ENCODE measurements at places on chromosomes 7 and 10.
A peak's percentile ranks its signal among the peaks of the same experiment; 100 is the strongest.

DNA sequence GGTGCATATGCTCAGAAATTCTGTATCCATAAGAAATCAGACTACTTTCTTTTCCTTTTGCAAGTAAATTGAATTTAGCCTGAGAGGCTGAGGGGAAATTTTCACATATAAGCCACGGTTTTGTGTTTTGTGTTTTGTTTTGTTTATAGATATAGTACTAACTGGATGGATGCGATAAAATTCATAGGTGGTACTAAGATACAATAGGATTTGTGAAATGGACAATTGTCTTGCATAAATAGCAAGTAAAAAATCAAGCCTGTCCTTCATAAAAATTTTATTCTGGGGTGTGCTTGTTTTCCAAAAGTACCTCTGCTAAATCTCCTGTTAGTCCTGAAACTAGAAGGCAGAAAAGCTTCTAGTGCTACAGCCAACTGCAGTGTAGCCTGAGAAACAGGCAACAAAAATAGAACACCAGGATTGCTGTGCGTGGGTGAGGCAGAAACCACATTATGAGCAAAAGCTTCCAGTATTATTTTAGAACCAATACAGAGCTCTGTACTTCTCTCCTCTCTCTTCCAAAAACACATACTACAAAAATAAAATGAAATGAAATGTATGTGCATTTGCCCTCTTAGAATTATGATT is 634 bp upstream of the HDAC9 start:
- no peak for DNase-seq

GRCh38 chr10:12195603-12196506 is at the start of the genes CDC123 and NUDT5:
Gene CDC123 (plus strand): TSS chr10:12196188. CDS start chr10:12196246, 58 bp downstream.
Gene NUDT5 (minus strand): TSS chr10:12195891. CDS start chr10:12186291, 9,600 bp downstream.
- peak; percentile 72 for DNase-seq

GRCh38 chr10:117363028-117363427 is 12.2 kb downstream of the PDZD8 start:
- DNase-seq, result no peak

GRCh38 chr10:132496360-132497062 is 41.1 kb upstream of the INPP5A start:
- no peak for DNase-seq

- no peak for DNase-seq
Observed at GRCh38 chr10:32326119-32326518, 20.8 kb downstream of the EPC1 start.

DNA sequence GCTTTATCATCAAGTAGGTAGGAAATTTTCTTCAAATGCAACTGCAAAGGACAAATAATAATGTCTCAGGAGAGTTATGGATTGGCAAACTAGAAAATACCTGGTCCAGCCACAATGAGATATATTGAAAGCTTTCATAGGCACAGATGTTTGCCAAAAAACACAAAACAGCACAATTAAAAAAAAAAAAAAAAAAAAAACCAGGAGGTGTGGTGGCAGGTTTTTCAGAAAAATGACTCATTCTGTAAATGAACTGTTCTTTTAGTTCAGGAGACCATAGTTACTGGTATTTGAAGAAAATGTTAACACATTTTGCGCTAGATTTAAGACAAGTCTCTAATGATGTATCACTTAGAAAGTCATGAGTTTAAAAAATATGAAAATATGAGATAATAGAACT is 55.0 kb upstream of the JCAD start:
- no peak for DNase-seq

DNA sequence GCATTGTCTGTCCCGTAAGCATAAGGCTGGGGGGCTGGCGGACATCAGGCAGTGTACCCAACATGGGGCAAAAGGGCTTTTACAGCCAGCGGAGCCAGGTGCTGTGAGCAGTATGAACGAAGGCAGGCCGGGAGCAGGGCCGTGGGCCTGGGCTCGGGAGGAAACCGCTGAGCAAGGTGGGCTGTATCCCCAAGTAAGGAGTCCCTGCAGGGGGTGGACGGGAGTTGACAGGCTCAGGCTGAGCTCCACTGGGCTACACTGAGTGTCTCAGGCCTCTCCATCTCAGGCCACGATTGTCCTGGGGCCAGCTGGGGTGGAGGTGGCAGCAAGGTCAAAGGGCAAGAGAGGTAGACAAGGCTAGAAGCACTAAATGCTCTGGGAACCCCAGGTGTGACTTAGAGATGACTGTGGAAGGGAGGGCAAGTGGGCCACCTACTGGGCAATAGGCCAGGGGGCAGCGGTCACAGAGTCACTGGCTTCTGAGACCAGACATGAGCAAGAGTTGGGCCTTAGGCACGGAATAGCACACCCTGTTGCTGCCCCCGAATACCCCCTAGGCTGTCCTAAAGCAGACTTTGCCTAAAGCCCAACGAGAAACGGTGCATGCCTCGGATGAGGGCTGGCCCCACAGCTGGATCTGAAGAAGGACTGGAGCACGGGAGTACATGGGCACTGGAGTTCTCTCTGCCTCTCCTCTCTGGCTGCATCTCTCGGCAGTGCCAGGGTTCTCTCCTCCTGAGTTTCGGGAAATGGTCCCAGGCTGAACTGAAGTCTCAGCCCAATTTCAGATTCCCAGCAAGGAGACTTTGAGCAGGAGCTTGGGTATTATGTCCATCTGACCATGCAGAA is 10.8 kb upstream of the RAMP3 start:
- no peak for DNase-seq

GRCh38 chr10:105538874-105539273 is 897.8 kb downstream of the SORCS3 start:
- DNase-seq, result no peak

- DNase-seq, result no peak
Observed at GRCh38 chr10:91034042-91034441, 113.2 kb upstream of the ANKRD1 start.

DNA sequence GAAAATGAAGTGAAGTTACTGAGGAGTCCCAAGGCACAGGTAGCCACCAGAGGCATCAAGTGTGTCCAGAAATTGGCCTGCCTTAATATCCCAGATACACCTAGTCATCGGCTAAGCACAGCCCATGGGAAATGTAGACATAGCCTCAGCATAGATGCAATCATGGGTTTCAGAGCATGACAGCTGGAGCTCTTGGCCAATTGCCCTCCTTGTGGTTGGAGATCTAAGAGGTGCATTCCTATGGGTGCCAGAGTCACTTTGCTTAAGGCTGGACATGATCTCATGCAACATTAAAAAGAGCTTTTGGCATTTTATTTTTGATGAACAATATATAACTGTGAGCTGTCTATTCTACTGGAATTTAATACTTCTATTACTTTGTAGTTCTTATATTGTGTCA is 758.0 kb upstream of the LRRTM3 start:
- no peak for DNase-seq

- DNase-seq, result no peak
Observed at GRCh38 chr10:49700997-49701396, 21.5 kb downstream of the C10orf53 start.

- DNase-seq, result no peak
Observed at GRCh38 chr10:110820321-110820814, 51.4 kb upstream of the PDCD4 start.

- DNase-seq, result peak; percentile 19
Observed at GRCh38 chr7:37234928-37235327, 213.7 kb downstream of the ELMO1 start.

- no peak for DNase-seq
Observed at GRCh38 chr7:77687100-77687746, 9.0 kb upstream of the RSBN1L start.

DNA sequence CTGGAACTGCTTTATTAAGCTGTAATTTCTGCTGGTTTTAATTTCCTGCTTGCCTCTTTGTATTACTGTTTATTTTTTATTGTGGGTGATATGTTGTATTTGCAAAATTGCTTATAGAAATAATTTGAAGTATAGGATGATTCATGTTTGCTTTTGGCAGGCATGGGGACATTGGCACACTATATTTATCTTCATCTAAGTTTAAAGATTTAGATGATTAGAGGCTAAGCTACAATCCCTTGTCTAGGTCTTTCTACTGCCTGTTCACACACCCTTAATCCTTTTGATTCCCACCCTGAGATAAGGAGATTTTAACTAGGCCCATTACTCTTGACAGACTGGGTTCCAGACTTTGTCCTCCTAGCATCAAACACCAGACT is 182.8 kb upstream of the KAT6B start:
- no peak for DNase-seq

GRCh38 chr10:131561897-131562296 is 250.4 kb upstream of the TCERG1L start:
- no peak for DNase-seq

DNA sequence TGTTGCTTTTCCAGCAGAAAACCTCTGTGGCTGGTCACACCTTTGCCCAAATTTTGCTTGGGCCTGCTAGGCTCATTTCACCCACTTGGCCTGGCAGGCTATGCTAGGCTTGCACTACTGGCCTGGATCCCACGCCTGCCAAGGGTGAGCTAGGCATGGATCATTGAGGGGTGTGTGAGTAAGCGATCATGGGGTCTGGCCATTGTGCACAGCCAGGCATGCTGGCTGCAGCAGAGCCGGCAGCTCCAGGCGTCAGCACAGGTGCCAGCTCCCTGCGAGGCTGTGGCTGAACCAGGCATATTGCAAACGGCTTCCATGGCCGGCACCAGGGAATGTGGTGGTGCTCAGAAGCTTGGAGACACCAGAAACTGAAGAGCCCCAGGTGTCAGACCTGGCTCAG is 19.2 kb downstream of the CFAP70 start:
- DNase-seq, result no peak

- no peak for DNase-seq
Observed at GRCh38 chr7:12747687-12748306, 60.4 kb downstream of the ARL4A start.

DNA sequence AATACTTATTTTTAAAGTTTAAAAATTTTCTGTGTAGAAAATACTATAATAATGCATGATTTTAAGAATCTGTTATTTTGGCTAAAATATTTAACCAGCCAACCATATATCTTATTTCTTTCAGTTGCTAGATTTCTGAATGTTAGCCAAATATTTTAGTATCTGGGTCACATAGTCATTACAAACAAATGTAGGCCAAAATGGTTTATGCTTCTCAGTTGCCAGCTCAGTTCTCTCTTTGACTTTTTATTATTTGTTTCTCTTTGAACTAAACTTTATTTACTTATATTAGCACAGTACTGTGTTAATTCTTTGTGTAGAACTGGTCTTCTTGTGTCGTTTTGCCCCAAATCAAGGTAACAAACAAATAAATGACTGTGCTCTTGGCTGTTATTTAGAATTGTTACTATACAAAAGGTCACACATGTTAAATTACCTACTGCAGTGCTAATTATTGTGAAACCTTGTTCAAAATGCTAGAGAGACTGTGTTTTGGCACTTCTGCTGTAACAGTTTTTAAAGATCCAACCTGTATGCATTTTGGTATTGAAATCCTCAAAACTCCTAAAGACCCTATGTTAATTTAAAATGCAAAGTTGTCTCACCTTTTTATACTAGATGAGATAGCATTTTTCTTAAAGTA is 39.8 kb downstream of the ZEB1 start:
- DNase-seq, result no peak

- DNase-seq, result no peak
Observed at GRCh38 chr7:158406801-158407200, 180.8 kb downstream of the PTPRN2 start.

DNA sequence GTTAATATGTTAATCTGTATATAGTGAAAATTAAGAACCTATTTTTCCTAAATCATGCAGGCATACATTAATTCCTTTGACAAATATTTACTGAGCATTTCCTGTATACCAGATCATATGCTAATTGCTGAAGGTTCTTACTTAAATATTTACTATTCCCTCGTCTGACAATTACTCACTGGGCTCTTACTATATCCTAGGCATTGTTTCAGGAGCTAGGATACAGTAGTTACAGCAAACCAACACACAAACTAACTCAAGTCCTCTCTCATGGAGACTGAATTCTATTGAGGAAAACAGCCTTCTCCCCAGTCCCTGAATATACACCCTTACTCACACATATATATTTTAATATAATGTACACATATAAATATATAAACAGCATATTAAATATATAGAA is 786.0 kb downstream of the NRG3 start:
- no peak for DNase-seq

DNA sequence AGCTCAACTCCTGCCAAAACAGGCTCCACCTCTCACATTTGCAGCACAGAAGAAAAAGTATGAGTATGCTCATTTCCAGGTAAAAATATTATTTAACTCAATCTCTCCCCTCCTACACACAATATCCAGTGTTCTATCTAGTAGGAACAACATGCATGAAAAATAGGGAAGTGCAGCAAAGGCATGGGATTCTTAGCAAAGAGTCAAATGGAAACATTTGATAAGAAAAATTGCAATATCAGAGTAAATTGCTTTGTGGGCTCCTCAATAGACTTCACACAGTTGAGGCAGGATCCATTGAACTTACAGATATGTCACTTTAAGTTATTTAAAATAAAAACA is 150.9 kb downstream of the ANK3 start:
- peak; percentile 10 for DNase-seq

- no peak for DNase-seq
Observed at GRCh38 chr7:101995121-101995520, 177.7 kb downstream of the CUX1 start.

DNA sequence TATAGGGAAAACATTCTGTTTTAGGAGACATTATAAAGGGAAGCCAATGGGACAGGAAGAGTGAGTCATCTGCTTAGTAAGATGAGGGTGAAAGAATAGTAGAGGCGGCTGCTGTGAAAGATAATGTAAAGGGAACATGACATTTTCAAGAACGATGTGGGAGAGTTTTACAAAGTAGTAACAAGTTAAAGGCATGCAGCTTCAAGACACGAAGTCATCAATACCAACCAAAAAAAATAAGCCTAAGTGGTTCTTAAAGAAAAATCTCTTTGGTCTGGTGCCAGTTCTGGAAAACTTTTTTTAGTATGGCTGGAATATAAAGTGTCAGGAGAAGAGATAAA is 6.1 kb downstream of the GSTO1 start:
- peak; percentile 75 for DNase-seq

- no peak for DNase-seq
Observed at GRCh38 chr7:3747467-3747866, 446.4 kb downstream of the SDK1 start.

DNA sequence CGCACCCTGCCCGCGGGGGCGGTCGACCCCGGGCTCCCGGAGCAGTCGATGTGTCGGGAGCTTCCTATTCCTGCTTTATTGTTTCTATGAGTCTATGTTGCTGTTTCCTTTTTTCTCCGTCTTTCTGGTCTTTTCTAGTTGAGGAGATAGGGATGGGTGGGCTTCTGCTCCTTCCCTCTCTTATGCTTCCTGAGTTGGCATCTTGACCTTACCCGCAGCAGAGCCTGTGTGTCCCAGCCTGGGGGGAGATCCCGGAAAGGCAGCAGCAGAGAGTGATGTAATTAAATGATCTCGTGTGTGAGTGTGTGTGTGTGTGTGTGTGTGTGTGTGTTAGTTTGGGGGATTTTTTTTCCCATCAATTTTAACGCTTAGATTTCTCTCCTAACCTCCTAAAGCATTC is 486 bp upstream of the SORCS1 start:
- no peak for DNase-seq

DNA sequence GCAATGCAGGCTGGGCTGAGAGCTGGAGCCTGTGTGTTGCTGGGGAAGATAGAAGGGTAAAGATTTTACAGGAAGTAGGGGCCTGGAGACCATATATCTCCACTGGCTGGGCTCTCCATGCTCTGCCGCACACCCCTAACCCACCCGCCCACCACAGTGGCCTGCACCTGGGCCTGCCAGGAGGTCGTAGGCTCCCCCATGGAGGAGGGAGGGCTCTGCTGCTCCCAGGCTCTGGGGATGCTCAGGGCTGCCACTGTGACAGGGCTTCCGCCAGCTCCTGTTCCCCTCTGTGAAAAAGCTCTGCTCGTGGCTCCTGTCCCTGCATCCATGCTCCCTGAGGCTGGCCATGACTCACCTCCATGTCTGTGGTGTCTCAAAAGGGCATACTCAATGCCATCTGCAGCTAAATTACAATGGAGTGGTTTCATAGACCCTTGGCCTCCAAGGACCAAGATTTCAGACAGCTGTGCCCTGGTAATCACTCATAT is 106.0 kb downstream of the CXCL12 start:
- no peak for DNase-seq

- peak; percentile 94 for DNase-seq
Observed at GRCh38 chr7:135980665-135981180, 3.6 kb upstream of the MTPN start.
